HL-60 (cell line): ENCODE measurements at places on chromosomes 1 and 21.

- no peak for DNase-seq
Observed at GRCh38 chr21:35113064-35113463, 64.0 kb upstream of the RUNX1 start.

- no peak for DNase-seq
Observed at GRCh38 chr1:202361224-202361623, 12.7 kb downstream of the PPP1R12B start.

DNA sequence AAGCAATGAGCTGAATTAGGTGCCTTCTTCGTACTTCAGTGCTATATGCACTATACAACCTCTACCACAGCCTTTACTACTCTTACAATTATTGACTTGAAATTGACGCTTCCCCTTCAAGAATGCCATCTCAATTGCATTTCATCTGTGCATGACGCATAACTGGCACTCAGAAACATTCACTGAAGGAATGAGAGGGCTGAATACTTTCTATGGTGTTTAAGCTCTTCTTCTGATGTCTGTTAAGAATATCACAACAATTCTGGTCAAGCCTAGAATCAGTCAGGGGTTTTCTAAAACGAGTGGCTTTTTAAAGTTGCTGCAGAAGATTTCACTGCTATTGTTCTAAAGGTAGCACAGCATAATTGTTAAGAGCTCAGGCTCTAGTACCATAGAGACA is 11.5 kb downstream of the DENND1B start:
- no peak for DNase-seq

GRCh38 chr1:18635891-18636595 is 5.4 kb downstream of the PAX7 start:
- no peak for DNase-seq

GRCh38 chr1:29249170-29249691 is 12.9 kb downstream of the PTPRU start:
- no peak for DNase-seq

- DNase-seq, result no peak
Observed at GRCh38 chr1:161044535-161044907, 1.3 kb downstream of the USF1 start.

DNA sequence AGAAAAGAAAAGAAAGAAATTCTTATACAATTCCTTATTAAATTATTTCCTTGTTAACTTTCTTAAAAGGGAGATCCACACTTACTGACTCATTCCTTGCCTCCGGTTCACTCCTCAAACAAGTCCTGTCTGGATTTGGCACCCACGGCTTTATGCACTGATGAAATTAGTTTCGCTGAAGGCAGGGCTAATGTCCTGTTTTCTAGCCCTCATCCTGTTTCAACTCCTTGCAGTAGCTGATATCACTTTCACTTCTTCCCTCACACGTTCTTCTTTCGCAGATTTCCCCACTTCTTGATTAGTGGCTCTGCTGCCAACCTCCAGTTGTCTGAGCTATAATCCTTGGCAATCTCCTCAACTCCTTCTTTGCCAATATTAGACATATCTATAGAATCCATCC is 215.2 kb downstream of the URB2 start:
- no peak for DNase-seq

- DNase-seq, result no peak
Observed at GRCh38 chr1:76635784-76636183, 231.5 kb upstream of the ST6GALNAC5 start.

DNA sequence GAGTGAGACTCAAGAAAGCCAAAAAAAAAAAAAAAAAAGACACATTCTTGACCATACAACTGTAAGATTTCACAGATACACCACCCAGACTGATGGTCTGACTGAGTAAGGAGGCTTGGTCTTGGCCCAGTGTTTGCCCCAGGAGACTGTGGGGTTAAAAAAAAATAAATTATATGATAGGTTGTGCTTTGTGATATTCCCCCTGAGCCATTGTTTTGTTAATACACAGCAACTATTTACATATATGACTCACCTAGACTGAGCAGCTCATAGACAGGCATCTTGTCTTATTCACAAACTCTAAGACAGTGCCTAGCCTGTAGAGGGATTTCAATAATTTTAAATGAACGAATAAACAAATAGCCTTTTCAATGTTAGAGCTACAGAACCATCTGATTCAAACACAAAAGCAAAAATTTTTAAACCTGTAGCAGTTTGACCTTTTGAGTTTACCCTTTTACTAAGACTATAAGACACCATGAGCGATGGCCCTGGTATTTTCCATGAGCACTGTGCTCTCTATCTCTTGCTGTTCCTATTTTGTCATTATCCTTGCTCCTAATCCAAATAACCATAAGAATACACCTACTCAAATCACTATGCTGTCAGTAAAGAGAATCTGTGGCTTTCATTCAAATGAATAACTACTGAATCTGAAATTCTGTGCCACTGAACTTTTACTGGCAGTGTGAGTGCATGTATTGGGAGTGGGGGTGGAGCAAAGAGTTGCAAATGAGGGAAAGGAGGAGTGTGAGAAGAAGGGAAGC is 199.4 kb upstream of the PTBP2 start:
- no peak for DNase-seq

- no peak for DNase-seq
Observed at GRCh38 chr1:75693551-75693950, 31.0 kb upstream of the ACADM start.

DNA sequence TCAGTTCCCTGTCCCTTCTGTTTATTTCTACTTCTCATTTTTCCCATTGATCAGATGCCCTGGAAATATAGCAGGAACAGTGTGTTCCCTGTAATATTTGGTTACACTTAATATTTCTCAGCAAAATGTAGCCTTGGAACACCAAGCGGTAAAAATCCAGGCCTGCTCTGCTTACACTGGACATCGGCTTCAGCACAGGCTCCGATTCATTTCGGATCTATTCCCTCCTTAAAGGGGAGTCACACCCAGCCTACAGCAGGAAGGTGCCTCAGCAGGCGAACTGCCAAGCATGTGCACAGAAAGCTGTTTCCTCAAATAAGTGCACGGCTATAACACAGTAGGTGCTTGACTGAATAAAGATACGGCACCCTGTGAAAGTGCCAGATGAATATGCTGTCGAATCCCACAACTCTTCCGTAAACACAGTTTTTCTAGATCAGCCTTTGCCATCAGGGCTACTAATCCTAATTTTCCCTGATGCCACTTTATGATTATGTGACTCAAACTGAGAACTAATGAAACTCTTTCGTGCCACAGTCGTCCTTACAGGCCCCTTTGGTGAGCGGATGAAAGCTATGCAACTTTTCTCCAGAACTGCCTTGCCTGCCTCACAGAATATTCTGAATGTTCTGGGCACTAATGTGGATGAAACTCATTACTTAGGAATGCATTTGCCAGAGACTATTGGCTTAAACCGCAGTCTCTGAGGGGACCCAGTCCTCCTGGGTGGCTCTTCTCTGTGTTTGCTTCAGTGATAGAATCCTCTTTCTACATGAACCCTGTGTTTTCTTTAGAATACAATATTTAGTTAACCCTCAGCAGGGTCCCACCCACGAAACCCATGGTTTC is 275.5 kb upstream of the RUNX1 start:
- DNase-seq, result no peak

- no peak for DNase-seq
Observed at GRCh38 chr1:199101635-199102034, 462.8 kb downstream of the PTPRC start.

DNA sequence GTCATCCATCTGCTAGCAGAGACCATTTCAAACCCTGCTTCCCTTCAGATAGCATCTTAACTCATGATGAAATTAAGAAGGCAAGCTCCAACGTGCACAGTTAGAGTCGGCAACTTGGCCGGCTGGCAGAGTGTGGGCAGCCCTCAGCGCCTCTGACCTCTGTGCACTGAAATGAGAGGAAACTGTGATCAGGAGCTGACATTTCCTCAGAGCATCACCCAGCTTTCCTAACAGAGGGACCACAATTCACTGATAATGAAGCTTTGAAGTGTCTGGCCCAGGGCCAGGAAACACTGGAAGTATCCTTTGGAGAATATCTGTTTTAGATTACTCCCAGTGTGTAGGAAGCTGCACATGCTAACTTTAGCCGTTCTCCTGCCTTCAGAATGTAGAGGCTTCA is 145.0 kb upstream of the ZC3H11B start:
- no peak for DNase-seq

- DNase-seq, result no peak
Observed at GRCh38 chr1:99445486-99445885, 181.2 kb downstream of the PLPPR4 start.

DNA sequence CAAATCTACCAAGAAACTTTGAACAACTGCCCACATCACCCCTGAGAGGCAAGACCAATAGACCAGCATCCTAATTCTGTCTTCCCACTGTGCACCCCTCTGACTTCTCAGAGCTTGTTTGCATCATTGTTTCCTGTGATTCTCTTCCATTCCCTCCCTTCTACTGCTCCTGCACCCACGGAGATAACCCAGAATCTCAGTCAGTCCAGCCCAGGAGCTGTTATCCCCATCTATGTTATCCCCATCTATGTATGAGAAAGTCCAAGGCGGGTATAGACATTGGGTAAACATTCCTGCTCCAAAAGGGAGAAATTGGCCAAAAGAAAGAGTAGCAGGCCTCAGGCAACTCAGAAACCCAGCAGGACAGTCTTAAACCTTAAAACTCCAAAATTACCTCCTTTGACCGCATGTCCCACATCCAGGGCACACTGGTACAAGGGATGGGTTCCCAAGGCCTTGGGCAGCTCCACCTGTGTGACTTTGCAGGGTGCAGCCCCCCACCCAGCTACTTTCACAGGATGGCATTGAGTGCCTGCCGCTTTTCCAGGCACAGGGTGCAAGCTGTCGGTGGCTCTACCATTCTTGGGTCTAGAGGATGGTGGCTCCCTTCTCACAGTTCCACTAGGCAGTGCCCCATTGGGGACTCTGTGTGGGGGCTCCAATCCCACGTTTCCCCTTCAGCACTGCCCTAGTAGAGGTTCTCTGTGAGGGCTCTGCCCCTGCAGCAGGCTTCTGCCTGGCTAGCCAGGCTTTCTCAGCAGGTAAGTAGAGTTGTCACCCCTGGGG is 414.8 kb downstream of the NPHP4 start:
- no peak for DNase-seq

DNA sequence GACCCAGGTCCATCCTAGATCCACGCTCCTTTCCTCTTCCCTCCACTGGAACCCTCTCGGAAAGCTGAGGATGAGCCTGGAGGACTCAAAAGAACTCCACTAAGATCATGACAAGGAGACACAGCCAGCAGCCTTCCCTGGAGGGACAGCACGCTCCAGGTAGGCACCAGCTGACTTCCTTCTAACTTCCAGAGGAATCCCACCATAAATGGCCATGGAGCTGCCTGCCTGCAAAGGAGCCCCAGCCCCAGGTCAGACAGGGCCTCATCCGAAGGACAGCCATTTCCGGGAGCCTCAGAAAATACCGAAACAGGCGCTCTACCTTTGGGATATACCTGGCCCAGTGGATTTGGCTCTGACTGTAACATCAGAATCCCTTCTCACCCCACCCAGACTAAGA is 4.1 kb downstream of the SH3BP5L start:
- DNase-seq, result no peak
